Thoracic aorta endothelial cell (primary cell): ENCODE measurements at places on chromosomes 5 and 9. TPM values are rescaled to one million over a fixed set of nuclear protein-coding genes. Genes with fewer than 3 reads are reported as not detected.

The SLC28A3 gene
- total RNA-seq: not detected in 2 replicates

The PRRX2 gene
- total RNA-seq: not detected in 2 replicates

The C5orf58 gene
- not detected in 2 replicates for total RNA-seq

The PCDHA6 gene
- total RNA-seq: 0.13 and 0.22 TPM in 2 replicates

The RGS7BP gene
- total RNA-seq: 7.3 and 16.2 TPM in 2 replicates

The CCDC107 gene
- total RNA-seq: 6.7 and 7.0 TPM in 2 replicates

The SAXO1 gene
- under 0.01 TPM in 1 of 2 replicates, not detected in the other for total RNA-seq
